ENCODE measurements at places on chromosomes 12 and 14.
A peak's percentile ranks its signal among the peaks of the same experiment; 100 is the strongest.

- no peak for DNase-seq
Observed at GRCh38 chr12:31887109-31887811, 72.0 kb upstream of the RESF1 start.

- DNase-seq: no peak
Observed at GRCh38 chr14:97293659-97294058, 496.5 kb downstream of the VRK1 start.

- no peak for DNase-seq
Observed at GRCh38 chr12:39301422-39301821, 141.5 kb downstream of the KIF21A start.

GRCh38 chr12:75814851-75815754 is 216.5 kb downstream of the PHLDA1 start:
- peak; percentile 88 for DNase-seq

GRCh38 chr14:95483309-95484165 is 32.9 kb downstream of the SYNE3 start:
- DNase-seq: no peak
